MCF 10A (cell line): ENCODE measurements at places on chromosomes 12 and 14. TPM values are rescaled to one million over a fixed set of nuclear protein-coding genes. Genes with fewer than 3 reads are reported as not detected.

- H3K27ac ChIP-seq = peak overlapping the region; percentile 27
- H3K27me3 ChIP-seq = peaks cover 10% of the 10 kb centered on the region
- H3K4me3 ChIP-seq = no peak overlapping the region
- H3K4me1 ChIP-seq = peaks cover 59% of the 10 kb centered on the region
- DNase-seq = peak; percentile 96
Observed at GRCh38 chr14:98952593-98953350, 319.2 kb downstream of the BCL11B start.

- H3K27me3 ChIP-seq = no peaks in the 10 kb centered on the region
- no peak overlapping the region for H3K27ac ChIP-seq
- DNase-seq = no peak
- no peaks in the 10 kb centered on the region for H3K4me1 ChIP-seq
- peaks cover 11% of the 10 kb centered on the region for H3K36me3 ChIP-seq
- no peak overlapping the region for H3K4me3 ChIP-seq
Observed at GRCh38 chr12:4530982-4531586, 7.6 kb upstream of the RAD51AP1 start.

GRCh38 chr14:89589400-89590118 lies 172.5 kb upstream of the FOXN3 start:
- no peak for DNase-seq
- no peaks in the 10 kb centered on the region for H3K4me1 ChIP-seq
- H3K27ac ChIP-seq = no peak overlapping the region
- no peak overlapping the region for H3K4me3 ChIP-seq
- H3K27me3 ChIP-seq = no peaks in the 10 kb centered on the region

The GPRC5D gene
- total RNA-seq = not detected in 2 replicates

The IFI27 gene
- total RNA-seq = 0.63 and 2.0 TPM in 2 replicates

- H3K4me1 ChIP-seq = no peaks in the 10 kb centered on the region
- H3K4me3 ChIP-seq = no peak overlapping the region
- H3K27ac ChIP-seq = peak overlapping the region; percentile 18
- H3K36me3 ChIP-seq = no peaks in the 10 kb centered on the region
- H3K27me3 ChIP-seq = no peaks in the 10 kb centered on the region
- DNase-seq = peak; percentile 6
Observed at GRCh38 chr14:65478596-65478995, 66.1 kb downstream of the FUT8 start.

DNA sequence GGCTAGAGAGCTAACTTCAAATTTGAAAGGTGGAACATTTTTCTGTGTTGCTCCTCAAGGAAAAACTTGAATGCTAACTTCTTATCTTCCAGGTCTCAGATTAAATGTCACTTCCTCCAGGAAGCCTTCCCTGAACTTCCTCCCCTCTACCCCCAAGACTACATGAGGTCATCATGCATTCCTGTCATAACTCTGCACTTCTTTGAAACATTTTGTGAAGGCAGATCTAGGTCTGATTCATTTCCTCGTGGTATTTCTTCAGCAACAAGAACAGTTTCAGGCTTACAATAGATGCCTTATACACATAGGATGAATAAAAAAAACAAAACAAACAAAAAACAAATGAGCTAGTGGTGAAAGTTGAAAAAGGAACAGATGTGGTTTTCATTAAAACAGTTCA lies 97.1 kb upstream of the SRRM4 start:
- H3K36me3 ChIP-seq = no peaks in the 10 kb centered on the region
- H3K4me3 ChIP-seq = no peak overlapping the region
- H3K27me3 ChIP-seq = no peaks in the 10 kb centered on the region
- no peak for DNase-seq
- no peaks in the 10 kb centered on the region for H3K4me1 ChIP-seq
- no peak overlapping the region for H3K27ac ChIP-seq

DNA sequence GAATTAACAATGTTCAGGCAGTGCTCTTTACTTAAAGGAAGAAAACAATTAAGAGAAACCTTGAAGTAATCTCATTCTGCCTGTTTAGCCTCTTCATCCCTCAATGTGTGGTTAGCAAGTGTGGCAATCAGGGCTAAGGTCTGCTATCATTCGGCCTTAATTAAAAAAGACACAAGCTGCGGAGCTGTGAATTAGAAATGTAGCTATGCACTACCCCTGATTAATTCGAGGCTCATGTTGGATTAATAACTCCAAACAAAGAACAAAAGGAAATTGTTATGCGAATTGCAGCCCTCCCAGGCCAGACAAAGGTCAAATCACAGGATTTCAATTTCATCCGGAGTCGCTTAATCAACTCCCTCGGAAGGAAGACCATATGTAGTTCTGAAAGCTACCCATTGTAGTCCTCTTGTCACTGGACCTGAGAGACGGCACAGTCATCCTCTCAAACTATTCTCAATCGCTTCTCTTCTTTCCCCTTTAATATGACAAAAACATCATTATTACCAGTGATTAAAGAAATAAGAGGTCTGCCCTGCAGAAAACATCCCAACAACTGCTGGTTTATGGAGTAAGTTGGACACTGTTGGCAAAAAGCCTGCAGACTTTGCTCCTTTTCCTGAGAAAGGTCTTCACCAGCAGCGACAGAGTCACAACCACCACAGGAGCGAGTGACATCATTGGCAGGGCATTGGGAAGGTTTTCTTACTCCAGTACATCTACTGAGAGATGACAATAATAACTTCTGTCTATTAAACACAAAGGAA lies 71.1 kb upstream of the SOX5 start:
- no peak overlapping the region for H3K4me3 ChIP-seq
- H3K27ac ChIP-seq = no peak overlapping the region
- no peaks in the 10 kb centered on the region for H3K27me3 ChIP-seq
- no peaks in the 10 kb centered on the region for H3K4me1 ChIP-seq
- H3K36me3 ChIP-seq = no peaks in the 10 kb centered on the region

GRCh38 chr12:124032265-124032886 lies 59.4 kb downstream of the ZNF664 start:
- no peaks in the 10 kb centered on the region for H3K36me3 ChIP-seq
- H3K4me1 ChIP-seq = peaks cover 10% of the 10 kb centered on the region
- H3K27me3 ChIP-seq = no peaks in the 10 kb centered on the region
- H3K4me3 ChIP-seq = no peak overlapping the region
- peak; percentile 65 for DNase-seq

GRCh38 chr12:3453990-3454680 lies 36.9 kb upstream of the PRMT8 start:
- peaks cover 5% of the 10 kb centered on the region for H3K36me3 ChIP-seq
- H3K27ac ChIP-seq = peak overlapping the region; percentile 89
- peak; percentile 98 for DNase-seq
- H3K4me3 ChIP-seq = peak overlapping the region; percentile 67

The TMEM63C gene
- 5.1 and 9.3 TPM in 2 replicates for total RNA-seq

The SYNE2 gene
- 51.2 and 67.4 TPM in 2 replicates for total RNA-seq

GRCh38 chr14:65817011-65817410 lies 404.5 kb downstream of the FUT8 start:
- H3K4me1 ChIP-seq = no peaks in the 10 kb centered on the region
- DNase-seq = no peak
- no peaks in the 10 kb centered on the region for H3K36me3 ChIP-seq
- no peak overlapping the region for H3K4me3 ChIP-seq
- H3K27me3 ChIP-seq = no peaks in the 10 kb centered on the region

DNA sequence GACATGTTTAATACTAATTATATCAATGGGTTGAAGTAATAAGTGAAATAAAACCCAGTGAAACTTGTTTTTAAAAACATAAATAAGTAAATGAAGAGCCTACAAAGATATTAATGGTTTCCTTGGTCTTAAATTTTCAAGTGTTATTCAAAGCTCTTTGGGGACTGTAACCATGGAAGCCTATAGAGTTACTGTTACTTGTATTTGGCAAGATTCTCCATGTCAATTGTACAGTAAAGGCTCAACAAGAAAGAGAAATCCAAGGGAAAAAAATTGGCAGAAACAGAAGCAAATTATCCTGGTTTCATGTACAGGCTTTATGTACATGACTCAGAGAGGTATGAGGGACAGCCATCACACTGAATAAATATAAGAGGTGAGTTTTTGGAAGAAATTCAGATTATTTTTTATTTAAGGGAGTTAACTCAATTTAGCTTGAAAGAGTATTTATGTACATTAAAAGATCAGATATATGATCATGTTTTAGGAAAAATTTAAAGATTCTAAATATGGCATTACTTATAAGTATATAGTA lies 151.1 kb upstream of the HMGA2 start:
- H3K4me3 ChIP-seq = no peak overlapping the region
- H3K36me3 ChIP-seq = no peaks in the 10 kb centered on the region
- H3K4me1 ChIP-seq = peaks cover 34% of the 10 kb centered on the region
- H3K27ac ChIP-seq = peak overlapping the region; percentile 88
- DNase-seq = peak; percentile 57

The TCTN2 gene
- total RNA-seq = 5.0 and 9.4 TPM in 2 replicates

The FGF6 gene
- total RNA-seq = not detected in 2 replicates
